Fibroblast of villous mesenchyme (primary cell): ENCODE measurements at places on chromosomes 16 and 17. TPM values are rescaled to one million over a fixed set of nuclear protein-coding genes. Genes with fewer than 3 reads are reported as not detected.

The PRCD gene
- 1.6 and 2.2 TPM in 2 replicates for total RNA-seq

The SLC35G6 gene
- not detected in 2 replicates for total RNA-seq

The PERCC1 gene
- total RNA-seq = not detected in 2 replicates

The CPHXL2 gene
- not detected in 2 replicates for total RNA-seq

The CDH16 gene
- total RNA-seq = not detected in 2 replicates

The CEMP1 gene
- total RNA-seq = not detected in 2 replicates

The ZPBP2 gene
- not detected in 2 replicates for total RNA-seq

The CSH2 gene
- not detected in 2 replicates for total RNA-seq

The PRSS36 gene
- total RNA-seq = under 0.01 and 0.32 TPM in 2 replicates

The GDPD3 gene
- total RNA-seq = 0.32 and 0.43 TPM in 2 replicates

The UMOD gene
- not detected in 2 replicates for total RNA-seq

The CCL4 gene
- not detected in 2 replicates for total RNA-seq

The VASN gene
- 133 and 180 TPM in 2 replicates for total RNA-seq

The CCDC154 gene
- total RNA-seq = under 0.01 TPM in 2 replicates

The MARVELD3 gene
- total RNA-seq = under 0.01 TPM in 1 of 2 replicates, not detected in the other

The ACSM2B gene
- total RNA-seq = not detected in 2 replicates

The TERF2IP gene
- 28.3 and 43.6 TPM in 2 replicates for total RNA-seq

The TSPAN10 gene
- total RNA-seq = 1.7 and 2.3 TPM in 2 replicates

The IRX5 gene
- total RNA-seq = under 0.01 TPM in 1 of 2 replicates, not detected in the other

The HAS3 gene
- total RNA-seq = 0.32 and 0.43 TPM in 2 replicates

The TEX19 gene
- total RNA-seq = under 0.01 TPM in 1 of 2 replicates, not detected in the other

The ADAM11 gene
- 0.32 and 0.43 TPM in 2 replicates for total RNA-seq

The MAPT gene
- total RNA-seq = under 0.01 TPM in 1 of 2 replicates, not detected in the other

The CLEC19A gene
- total RNA-seq = not detected in 2 replicates

The WNT9B gene
- total RNA-seq = under 0.01 TPM in 1 of 2 replicates, not detected in the other

The EMP2 gene
- 10.6 and 13.0 TPM in 2 replicates for total RNA-seq

The ARL6IP1 gene
- total RNA-seq = 161 and 369 TPM in 2 replicates

The SLC22A31 gene
- total RNA-seq = under 0.01 TPM in 1 of 2 replicates, not detected in the other

The RHBDL3 gene
- total RNA-seq = under 0.01 TPM in 1 of 2 replicates, not detected in the other

The CA10 gene
- under 0.01 TPM in 1 of 2 replicates, not detected in the other for total RNA-seq

The CDC42EP4 gene
- 36.4 and 54.8 TPM in 2 replicates for total RNA-seq

The RNU2-1 gene
- not detected in 2 replicates for total RNA-seq

The IRX6 gene
- total RNA-seq = not detected in 2 replicates

The KRT24 gene
- not detected in 2 replicates for total RNA-seq

The FAM222B gene
- total RNA-seq = 5.5 and 6.9 TPM in 2 replicates

The CD7 gene
- not detected in 2 replicates for total RNA-seq

The CFAP97D1 gene
- not detected in 2 replicates for total RNA-seq

The SGCA gene
- 0.32 TPM in 1 of 2 replicates, not detected in the other for total RNA-seq

The ABCA6 gene
- 3.9 and 6.4 TPM in 2 replicates for total RNA-seq

The CDK10 gene
- total RNA-seq = 35.8 and 51.0 TPM in 2 replicates

The CCL5 gene
- under 0.01 TPM in 1 of 2 replicates, not detected in the other for total RNA-seq

The SULT1A1 gene
- total RNA-seq = under 0.01 and 1.6 TPM in 2 replicates

The CACNG5 gene
- total RNA-seq = not detected in 2 replicates

The HP gene
- total RNA-seq = not detected in 2 replicates

The HS3ST2 gene
- total RNA-seq = not detected in 2 replicates

The CBX1 gene
- 42.5 and 60.9 TPM in 2 replicates for total RNA-seq

The GPR139 gene
- not detected in 2 replicates for total RNA-seq

The TXNL4B gene
- total RNA-seq = 5.2 and 8.6 TPM in 2 replicates
